Fibroblast of skin of left quadriceps (primary cell): ENCODE measurements at places on chromosomes 7 and 10.

DNA sequence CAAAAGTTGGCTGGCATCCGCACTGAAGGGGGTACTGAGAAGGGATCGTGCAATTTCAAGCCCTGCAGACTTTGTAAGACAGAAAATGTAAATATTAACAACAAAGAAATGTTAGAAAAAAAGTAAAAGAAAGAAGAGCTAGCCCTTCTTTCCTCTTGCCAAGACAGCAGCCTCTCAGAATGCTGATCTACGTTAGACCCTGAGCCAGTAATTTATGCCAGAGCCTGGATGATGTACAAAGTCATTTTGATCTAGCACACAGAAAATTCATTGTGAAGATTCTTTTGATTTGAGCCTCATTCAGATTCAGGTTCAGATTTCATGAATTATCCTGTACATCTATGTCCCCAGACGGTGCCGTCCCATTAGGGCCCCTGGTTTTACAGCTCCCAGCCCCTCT is 105.2 kb downstream of the PRKCQ start:
- DNase-seq = no peak

DNA sequence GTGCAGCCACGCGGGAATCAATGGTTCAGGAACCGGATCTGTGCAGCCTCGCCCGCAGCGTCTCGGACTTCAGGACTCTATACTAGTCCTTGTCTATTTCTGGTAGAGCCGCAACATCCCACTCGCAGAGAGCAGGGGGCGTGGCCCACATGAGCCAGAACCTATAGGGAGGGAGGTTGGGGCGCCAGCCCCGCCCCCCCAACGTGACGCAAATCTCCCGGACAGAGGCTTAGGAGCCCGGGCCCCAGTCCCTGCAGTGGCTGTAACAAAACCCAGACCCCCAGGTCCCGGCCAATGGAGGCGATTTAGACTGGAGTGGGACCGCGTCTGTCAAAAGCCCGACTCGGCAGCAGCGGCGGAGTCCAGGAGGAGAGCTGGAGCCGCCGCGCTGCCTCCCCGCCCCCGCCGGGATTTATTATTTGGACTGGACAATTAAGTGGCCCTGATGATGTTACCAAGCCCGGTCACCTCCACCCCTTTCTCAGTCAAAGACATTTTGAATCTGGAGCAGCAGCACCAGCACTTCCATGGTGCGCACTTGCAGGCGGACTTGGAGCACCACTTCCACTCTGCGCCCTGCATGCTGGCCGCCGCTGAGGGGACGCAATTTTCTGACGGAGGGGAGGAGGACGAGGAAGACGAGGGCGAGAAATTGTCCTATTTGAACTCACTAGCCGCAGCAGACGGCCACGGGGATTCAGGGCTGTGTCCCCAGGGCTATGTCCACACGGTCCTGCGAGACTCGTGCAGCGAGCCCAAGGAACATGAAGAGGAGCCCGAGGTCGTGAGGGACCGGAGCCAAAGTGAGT is at the start of gene NKX2-3:
TSS of gene NKX2-3 (plus strand) at position 256 of the 809 bp plus-strand sequence. CDS start at position 446, 190 bp downstream.
- no peak for DNase-seq

GRCh38 chr7:44122529-44122928 is 819 bp downstream of the POLD2 start:
- no peak for DNase-seq

- DNase-seq = peak; percentile 53
Measured at GRCh38 chr7:66167773-66168387, 37.3 kb upstream of the TPST1 start.

- DNase-seq = no peak
Measured at GRCh38 chr7:100965045-100965722, 4.2 kb upstream of the MUC12 start.

- peak; percentile 56 for DNase-seq
Measured at GRCh38 chr7:158695726-158696452, 8.7 kb downstream of the NCAPG2 start.

- DNase-seq = no peak
Measured at GRCh38 chr10:103199488-103199887, 6.4 kb upstream of the NT5C2 start.

DNA sequence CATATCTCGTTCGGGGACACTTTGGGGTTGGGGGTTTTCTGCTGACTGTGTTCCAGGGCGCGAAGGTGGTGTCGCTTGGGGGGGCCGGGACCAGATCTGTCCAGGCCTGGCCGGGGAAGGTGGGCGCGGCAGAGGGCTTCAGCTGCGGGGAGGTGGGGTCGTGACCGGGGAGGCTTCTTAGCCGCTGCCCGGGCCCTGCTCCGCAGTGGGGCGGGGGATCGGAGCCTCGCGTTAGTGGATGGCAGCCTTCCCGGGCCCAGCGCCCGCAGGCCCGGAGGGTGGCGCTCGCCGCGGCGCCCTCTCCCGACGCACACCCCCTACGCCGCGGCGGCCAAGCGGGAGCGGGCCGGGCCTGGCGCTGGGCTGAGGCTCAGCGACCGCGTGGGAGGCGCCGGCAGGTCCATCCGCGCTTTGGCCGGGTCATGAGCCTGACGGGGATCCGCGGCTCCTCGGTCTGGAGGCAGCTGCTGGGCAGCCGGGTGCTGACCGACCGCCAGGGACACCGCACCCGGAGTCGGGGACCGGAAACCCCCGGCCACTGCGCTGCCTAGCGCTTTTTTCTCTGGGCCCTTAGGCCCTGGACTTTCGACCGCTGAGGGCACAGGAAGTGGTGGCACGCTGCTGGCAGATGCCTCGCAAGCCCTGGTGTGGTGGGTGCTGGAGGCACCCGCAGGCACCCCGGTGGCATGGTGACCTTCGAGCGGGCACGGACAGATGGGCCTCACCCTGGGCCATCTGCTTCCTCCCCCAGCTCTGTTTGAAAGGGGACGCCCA is 1.2 kb downstream of the AGAP3 start:
- no peak for DNase-seq

DNA sequence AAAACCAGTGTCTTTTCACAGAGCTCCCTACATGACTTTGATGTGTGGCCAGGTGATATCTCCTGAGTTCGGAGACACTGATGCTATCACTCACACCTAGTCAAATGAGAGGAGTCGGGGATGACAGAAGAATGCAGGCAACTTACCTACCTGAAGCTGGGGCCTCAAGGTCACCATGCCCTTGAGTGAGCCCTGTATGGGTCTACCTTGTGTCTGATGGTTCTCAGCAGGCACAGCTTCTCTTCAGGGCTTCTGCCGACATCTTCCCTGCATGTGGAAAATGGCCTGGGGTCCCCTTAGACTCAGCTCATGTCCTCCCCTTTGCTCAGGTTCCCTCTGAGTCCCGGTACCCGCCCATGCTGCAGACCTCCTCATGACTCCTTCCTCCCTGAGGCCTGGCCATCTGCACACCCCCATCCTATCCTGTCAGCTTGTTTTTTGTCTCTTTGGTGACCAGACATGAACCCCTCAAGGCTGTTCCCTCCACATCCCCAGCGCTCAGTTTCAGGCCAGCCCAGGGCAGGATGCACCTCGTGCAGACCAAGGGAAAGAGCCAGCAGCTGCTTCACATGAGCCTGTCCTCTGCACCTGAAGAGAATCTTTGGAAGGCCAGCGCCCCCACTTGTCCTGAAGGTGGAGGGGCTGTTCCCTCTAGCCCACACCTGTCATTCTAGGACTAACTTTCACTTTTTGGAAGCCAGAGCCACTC is 74.6 kb upstream of the GDF10 start:
- no peak for DNase-seq

GRCh38 chr7:130732980-130733930 is 752 bp downstream of the KLF14 start:
- no peak for DNase-seq

- no peak for DNase-seq
Measured at GRCh38 chr7:86942995-86943394, 116.5 kb downstream of the ELAPOR2 start.

- peak; percentile 5 for DNase-seq
Measured at GRCh38 chr7:150788474-150789269, 11.5 kb downstream of the TMEM176B start.

GRCh38 chr7:20219062-20219445 is 1.9 kb upstream of the MACC1 start:
- no peak for DNase-seq

DNA sequence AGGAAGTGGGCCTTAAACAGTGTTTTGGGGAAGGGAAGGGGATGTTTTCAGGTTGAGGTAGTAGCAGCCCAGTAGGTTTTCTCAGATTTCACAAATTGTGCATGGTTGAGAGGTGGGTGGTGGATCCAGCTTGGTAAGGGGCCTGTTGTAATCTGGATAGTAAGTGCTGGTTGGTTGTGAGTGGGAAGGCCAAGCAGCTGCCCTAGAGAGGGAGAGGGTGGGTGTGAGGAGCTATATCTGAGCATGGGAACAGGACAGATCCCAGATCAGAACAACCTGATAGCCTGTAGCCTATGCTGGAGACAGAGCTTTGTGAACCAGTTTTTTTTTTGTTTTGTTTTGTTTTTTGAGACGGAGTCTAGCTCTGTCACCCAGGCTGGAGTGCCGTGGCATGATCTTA is 53.9 kb upstream of the ZMIZ2 start:
- DNase-seq = no peak

DNA sequence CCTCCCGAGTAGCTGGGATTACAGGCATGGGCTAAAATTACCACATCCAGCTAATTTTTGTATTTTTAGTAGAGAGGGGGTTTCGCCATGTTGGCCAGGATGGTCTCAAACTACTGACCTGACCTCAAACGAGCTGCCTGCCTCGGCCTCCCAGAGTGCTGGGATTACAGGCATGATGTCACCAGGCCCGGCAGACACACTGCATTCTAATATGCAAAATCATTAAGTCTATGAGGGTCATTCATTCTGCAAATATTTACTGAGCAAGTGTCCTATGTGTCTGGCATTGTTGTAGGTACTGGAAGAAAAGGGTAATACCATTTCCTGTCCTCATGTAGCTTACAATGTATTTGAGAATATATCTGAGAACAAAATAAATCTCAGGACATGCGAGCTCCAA is 2.7 kb downstream of the PUS7 start:
- DNase-seq = no peak

- peak; percentile 93 for DNase-seq
Measured at GRCh38 chr7:54841772-54842697, 83.0 kb upstream of the SEC61G start.

- DNase-seq = no peak
Measured at GRCh38 chr10:100744136-100744986, 1.0 kb upstream of the PAX2 start.

GRCh38 chr10:28875549-28876081 is 198.3 kb downstream of the BAMBI start:
- no peak for DNase-seq

DNA sequence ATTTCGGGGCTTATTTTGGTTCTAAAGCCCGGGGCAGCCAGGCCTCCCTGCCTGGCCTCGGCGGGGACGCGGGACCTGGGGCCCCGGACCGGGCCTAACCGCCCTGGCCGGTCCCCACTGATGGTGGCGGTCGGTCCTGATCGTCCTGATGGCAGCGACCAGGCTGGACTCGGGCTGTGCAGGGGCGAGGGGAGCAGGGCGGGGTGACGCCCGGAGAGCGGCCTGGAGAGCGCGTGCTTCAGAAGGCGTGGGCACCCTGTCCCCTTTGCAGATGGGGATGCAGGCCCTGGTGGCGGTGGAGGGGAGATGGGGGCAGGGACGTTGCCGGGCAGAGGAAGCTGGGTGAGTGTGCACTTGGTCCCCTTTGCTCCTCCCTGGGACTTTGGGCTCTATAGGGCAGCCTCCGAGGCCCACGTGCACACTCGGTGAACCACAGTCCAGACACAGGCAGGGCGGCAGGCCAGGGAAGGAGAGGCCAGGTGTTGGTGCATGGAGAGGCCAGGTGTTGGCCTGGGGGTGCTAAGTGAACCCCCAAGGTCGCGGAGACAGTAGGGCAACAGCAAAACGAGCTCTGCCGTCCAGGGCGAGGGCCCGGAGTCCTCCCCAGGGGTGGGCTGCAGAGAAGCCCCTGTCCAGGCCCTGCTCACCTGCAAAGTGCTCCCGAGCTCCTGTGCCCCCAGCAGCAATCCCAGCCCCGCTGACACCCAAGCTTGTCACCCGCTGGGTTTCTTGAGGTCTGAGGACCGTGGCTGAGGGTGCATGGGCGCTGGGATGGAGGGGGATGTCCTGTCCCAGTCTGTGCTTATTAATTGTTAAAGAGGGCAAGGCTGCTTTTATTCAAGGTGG is 42.4 kb upstream of the FAM20C start:
- no peak for DNase-seq

GRCh38 chr10:48604991-48605508 is at the start of gene ARHGAP22:
ARHGAP22 (minus strand) TSS chr10:48605073; CDS start chr10:48604796, 277 bp downstream.
- DNase-seq = no peak

GRCh38 chr7:138538997-138539644 is 79.1 kb downstream of the TRIM24 start:
- no peak for DNase-seq

GRCh38 chr7:124783271-124783670 is 17.7 kb upstream of the GPR37 start:
- no peak for DNase-seq

- no peak for DNase-seq
Measured at GRCh38 chr7:15866753-15867152, 180.3 kb upstream of the MEOX2 start.

DNA sequence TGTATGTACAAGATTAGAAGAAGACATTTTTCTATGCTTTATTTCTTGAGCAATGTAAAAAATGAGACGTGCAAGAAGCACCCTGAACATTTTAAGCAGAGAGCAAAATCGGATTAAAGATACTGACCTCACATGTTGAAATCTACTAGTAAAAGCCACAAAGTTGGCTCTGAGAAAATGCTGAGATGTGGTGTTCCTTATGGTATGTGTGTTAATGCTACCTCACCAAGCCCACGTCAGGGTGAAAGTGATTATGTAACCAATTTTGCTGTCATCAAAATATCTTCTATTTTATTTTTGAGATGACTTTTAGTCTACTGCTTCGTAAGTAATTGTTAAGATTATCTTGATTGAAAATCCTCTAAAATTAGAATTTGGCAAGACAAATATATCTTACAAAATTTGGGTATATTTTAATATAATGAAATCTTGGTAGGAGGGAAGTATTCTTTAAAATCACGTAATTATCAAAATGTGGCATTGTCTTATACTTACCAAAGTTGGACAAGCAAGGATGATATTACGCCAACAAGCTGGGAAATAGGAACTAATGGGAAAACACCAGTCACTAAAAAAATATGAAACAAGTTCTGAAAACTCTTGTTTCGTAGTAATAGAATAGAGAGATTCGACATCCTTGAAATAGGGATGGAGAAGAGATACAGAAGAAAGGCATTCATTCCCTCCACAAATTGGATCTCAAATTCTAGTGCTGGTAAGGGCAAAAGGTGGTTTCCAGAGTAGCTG is 5.8 kb downstream of the ADO start:
- DNase-seq = no peak

DNA sequence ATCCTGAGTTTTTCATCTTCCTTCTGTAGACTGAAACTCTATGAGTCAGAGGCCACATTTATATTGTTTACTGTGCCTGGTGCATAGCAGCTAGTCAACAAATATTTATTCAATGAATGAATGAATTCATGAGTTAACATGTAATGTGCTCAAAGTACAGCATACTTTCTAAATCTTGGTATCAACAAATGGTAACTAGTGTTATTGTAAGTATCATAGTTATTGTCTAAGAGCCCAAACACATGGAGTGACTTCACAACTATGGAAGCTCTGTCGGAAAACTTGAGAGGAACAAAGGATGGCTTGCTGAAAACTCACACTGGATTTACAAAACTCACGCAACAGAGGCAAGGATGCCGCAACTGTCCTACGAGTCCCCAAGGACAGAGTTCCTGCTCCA is 35.9 kb downstream of the DENND2A start:
- DNase-seq = no peak
